ENCODE measurements at places on chromosomes 5 and 9.

DNA sequence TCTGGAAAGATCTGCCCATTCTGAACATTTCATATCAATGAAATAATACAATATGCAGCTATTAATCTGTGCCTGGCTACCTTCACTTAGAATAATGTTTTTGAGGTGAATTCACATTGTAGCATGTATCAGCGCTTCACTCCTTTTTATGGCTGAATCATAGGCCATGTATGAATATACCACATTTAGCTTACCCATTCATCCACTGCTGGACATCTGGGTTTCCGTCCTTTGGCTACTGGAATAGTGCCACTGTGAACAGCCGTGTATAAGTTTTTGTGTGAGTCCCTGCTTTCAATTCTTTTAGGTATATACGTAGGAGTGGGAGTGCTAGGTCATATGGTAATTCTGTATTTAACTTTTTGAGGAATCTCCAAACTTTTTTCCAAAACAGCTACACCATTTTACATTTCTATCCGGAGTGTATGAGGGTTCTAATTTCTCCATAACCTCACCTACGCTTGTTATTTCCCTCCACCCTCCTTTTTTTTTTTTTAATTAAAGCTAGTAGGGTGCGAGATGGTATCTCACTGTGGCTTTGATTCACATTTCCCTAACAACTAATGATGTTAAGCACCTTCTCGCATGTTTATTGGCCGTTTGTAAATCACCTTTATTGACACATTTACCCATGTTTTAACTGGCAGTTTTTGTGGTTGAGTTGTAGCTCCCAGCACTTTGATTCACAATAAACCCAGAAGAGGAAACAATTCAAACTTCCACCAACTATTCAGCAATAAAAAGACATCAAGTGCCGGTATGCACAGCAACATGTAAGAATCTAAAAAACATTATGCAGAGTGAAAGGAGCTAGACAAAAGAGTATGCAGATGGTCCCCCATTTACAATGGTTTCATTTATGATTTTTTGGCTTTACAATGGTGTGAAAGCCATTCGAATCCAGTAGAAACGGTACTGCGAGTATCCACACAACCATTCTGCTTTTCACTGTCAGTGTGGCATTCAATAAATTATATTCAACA, 8.1 kb downstream of the SEMA4D start:
- DNase-seq = no peak

DNA sequence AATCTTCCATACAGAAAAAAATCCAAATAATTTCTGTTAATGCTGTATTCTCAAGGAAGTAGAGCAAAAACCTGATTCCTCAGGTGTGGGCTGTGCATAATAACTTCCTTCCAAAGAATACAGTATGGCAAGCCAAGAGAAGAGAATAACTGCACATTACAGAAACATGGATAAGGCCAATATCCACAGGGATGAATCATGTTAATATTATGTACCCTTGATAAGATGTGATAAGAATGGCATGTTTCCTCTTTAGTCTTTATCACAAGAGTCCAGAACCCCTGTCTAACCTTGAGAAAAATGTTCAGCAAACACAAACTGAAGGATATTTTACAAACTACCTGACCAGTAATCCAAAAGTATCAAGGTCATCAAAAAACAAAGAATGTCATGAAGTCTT, 795.8 kb downstream of the SEMA5A start:
- DNase-seq = no peak

DNA sequence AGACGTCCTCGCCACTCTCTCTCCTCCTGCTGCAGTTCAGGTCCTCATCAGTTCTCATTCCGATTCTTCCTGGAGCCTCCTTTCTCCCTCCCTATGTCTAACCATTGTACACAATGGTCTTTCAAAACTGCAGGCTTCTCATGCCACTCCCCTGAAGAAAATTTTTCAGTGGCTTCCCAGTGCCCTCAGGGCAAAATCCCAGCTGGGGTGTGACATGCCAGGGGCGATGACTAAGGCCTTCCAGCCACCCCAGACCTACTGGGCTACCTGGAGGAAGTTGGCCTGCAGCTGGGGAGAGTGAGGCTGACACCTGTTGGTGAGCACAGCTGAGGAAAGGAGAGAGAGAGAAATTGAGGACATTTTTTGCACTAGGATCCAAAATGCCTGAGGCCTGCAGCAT, 65.2 kb downstream of the SREK1 start:
- peak; percentile 57 for DNase-seq

- peak; percentile 78 for DNase-seq
These were observed 38.3 kb upstream of the CKMT2 start for GRCh38 chr5:81194633-81195334.
